CD14-positive monocyte (primary cell): ENCODE measurements at places on chromosomes 6 and 20. TPM values are rescaled to one million over a fixed set of nuclear protein-coding genes. Genes with fewer than 3 reads are reported as not detected.

- no peak for DNase-seq
- no peak overlapping the region for H3K4me3 ChIP-seq
- no peaks in the 10 kb centered on the region for H3K27me3 ChIP-seq
These were observed 11.1 kb downstream of the CSNK2A1 start for GRCh38 chr20:532530-532929.

Gene FAM217A
- polyA plus RNA-seq = not detected in 2 replicates

- H3K27ac ChIP-seq = peak overlapping the region; percentile 97
- peaks cover 34% of the 10 kb centered on the region for H3K4me1 ChIP-seq
- H3K36me3 ChIP-seq = no peaks in the 10 kb centered on the region
- H3K27me3 ChIP-seq = no peaks in the 10 kb centered on the region
These were observed 79.6 kb downstream of the UTRN start for GRCh38 chr6:144364782-144365181.

- DNase-seq = no peak
- no peaks in the 10 kb centered on the region for H3K36me3 ChIP-seq
- H3K27ac ChIP-seq = no peak overlapping the region
- H3K27me3 ChIP-seq = no peaks in the 10 kb centered on the region
- no peaks in the 10 kb centered on the region for H3K4me1 ChIP-seq
These were observed 10.4 kb upstream of the TDRD6 start for GRCh38 chr6:46677314-46677654.

GRCh38 chr20:25285091-25285647 is 37.3 kb downstream of the PYGB start:
- H3K4me3 ChIP-seq = no peak overlapping the region
- H3K27me3 ChIP-seq = no peaks in the 10 kb centered on the region
- no peaks in the 10 kb centered on the region for H3K4me1 ChIP-seq
- H3K36me3 ChIP-seq = peaks cover 100% of the 10 kb centered on the region

DNA sequence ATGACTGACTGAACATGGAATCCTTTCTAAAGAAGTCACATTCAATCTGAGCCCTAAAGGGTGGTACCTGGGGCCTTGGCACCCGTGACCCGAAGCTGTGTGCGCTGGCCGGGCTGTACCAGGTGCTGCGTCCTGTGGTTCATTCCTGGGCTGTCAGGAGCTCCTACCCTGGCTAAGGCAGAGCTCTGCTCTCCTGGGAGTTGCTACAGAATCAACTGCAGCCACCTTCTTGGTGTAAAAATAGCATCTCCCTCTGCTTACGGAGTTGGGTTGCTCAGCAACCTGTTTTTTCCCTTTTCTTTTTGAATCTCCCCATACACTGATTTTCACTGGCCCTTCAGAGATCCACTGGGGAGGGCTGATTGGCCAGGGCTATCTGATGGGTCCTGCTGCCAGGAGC is 236.6 kb upstream of the PDE10A start:
- H3K4me1 ChIP-seq = no peaks in the 10 kb centered on the region
- no peak for DNase-seq
- no peaks in the 10 kb centered on the region for H3K36me3 ChIP-seq
- H3K27ac ChIP-seq = no peak overlapping the region
- no peaks in the 10 kb centered on the region for H3K27me3 ChIP-seq
